ENCODE measurements at places on chromosomes 1 and 21.

GRCh38 chr1:29832936-29833335, 596.6 kb downstream of the PTPRU start:
- no peak for DNase-seq

DNA sequence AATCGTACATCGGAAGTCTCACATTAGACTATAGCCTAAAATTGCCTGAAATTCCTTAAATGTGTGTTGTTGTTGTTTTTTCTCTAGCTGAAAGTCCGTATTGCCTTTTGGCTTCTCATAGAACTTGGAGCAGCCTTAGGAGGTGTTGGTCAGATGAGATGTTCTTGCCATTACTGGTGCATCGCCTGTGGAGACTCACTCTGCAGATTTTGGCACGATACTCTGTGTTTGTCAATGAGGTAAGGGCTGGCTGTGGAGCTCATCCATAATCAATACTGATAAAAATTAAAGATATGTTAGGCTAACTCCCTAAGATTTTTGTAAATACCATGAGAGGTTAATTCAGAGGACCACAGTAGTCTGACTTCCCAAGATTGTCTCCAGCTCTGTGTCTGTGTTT, 28.9 kb downstream of the AGT start:
- no peak for DNase-seq

DNA sequence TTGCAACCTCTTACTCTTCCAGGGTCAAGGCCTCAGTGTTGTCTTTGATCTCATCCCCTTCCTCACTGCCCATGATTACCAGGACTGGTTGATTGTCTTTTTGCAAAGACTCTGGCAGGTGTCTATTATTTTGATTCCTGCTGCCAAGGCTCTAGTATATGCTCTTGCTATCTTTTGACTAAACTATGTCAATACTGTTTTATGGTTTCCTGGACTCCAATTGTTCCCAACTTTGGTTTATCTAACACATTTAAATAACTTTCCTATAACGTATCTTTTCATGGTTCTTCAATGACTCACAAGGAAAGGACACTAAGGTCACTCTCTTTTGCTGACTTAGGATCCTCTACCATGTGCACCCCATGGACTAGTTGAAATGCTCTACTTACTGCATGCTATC, 141.5 kb downstream of the PTPRC start:
- DNase-seq = no peak

GRCh38 chr1:112457241-112457640, 51.5 kb upstream of the WNT2B start:
- no peak for DNase-seq

- DNase-seq = no peak
Measured at GRCh38 chr1:44660176-44660575, 14.1 kb downstream of the TMEM53 start.

- DNase-seq = no peak
Measured at GRCh38 chr1:246383239-246383589, 123.9 kb downstream of the SMYD3 start.

DNA sequence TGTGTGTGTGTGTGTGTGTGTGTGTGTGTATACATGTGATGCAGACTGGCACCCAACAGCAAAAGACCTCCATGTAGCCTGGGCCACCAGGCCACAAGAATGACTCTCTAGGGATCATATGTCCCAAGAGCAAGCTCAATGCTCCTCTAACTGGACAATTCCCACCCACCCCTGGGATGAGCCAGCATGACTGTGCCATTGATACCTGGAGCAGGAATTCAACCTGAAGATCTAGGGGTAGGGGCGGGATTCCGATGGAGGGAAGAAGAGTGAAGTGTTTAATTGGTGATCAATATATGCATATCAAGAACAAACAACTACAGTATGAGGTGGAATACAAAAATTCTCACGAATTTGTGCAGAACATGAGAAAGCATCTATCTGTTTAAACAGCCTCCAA, 136.2 kb downstream of the PSMG1 start:
- DNase-seq = no peak

DNA sequence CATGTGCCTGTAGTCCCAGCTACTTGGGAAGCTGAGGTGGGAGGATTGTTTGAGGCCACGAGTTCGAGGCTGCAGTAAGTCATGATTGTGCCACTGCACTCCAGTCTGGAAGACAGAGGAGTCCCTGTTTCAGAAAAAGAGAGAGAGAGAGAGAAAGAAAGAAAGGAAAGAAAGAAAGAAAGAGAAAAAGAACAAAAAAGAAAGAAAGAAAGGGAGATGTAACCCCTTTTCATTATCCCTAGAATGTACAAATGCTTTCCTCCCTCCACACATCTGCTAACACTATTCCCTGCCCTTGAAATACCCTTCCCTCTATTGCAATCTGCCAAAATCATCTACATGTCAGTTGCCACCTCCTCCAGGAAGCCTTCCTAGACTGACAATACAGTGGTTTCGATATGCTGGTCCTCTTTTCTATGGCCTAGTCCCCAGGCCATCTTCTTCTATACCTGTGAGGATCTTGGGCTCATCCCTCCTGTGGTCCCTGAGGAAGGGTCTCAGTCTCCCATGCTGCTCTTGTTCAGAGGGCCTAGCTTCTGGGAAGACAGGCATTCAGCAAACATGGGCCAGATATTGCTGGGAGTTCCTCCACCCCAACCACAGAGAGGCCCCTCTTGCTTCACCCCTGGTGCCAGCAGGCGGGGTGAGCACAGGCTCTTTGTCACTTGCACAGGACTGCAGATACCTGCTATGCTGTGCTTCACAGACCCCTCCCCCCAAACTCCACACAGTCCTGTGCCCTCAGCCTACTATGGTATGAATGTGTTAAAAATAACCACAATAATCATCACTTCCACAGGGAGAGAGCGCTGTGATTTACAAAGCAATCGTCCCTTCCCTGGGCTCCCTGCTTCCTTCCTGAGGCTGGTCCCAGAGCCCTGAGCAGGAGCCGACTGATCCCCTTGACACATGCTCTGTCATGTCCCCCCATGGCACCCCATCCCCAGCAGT, 14.1 kb downstream of the ADGRB2 start:
- no peak for DNase-seq

GRCh38 chr1:154448331-154448811, 43.2 kb downstream of the IL6R start:
- DNase-seq = no peak

GRCh38 chr1:201191653-201192260, 1.1 kb downstream of the IGFN1 start:
- DNase-seq = no peak

DNA sequence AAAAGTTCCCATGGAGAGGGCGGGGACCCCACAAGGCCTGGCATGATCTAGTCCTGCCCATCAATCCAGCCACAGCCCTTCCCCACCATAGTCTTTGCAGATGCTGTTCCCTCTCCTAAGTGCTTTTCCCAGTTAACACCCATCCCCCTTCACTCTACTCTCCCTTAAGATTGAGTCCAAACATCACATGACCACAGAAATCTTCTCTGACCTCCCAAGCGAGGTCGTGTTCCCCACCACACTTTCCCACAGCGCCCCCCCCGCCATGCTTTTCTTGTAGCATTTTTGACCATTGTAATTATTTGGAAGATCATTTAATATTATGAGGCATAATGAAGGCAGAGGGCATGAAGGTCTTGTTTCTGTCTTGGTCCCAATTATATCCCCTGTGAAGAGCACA, 4.3 kb upstream of the HSPG2 start:
- no peak for DNase-seq

GRCh38 chr1:208139434-208140045, 104.6 kb downstream of the PLXNA2 start:
- no peak for DNase-seq

GRCh38 chr1:155529929-155530328, 32.7 kb downstream of the ASH1L start:
- DNase-seq = no peak

GRCh38 chr1:209770636-209771415, 13.5 kb downstream of the C1orf74 start:
- DNase-seq = no peak

GRCh38 chr1:87318056-87318650, 10.5 kb upstream of the LMO4 start:
- no peak for DNase-seq

DNA sequence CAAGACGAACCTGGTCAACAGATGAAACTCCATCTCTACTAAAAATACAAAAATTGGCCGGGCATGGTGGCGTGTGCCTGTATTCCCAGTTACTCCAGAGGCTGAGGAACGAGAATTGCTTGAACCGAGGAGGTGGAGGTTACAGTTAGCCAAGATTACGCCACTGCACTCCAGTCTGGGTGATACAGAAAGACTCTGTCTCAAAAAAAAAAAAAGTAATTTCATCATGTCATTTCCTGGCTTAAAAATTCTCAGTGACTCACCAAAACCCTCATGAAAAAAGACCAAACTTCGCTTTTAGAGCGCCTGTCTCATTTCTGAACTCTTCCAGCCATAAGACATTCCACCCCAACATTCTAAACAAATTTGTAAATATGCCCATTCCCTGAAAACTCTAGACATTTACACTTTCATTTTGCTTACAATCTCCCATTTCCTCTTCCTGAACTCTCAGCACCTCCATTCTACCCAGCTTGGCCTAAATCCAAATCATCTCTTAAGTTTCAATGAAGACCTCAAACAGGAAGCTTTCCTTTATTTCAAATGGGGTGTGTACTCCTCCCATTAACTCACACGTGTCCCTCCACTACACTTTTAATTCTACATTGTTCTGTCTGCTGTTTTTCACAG, 50.5 kb upstream of the PRRC2C start:
- DNase-seq = peak; percentile 28

GRCh38 chr1:210938416-210938925, 195.5 kb downstream of the KCNH1 start:
- DNase-seq = no peak

DNA sequence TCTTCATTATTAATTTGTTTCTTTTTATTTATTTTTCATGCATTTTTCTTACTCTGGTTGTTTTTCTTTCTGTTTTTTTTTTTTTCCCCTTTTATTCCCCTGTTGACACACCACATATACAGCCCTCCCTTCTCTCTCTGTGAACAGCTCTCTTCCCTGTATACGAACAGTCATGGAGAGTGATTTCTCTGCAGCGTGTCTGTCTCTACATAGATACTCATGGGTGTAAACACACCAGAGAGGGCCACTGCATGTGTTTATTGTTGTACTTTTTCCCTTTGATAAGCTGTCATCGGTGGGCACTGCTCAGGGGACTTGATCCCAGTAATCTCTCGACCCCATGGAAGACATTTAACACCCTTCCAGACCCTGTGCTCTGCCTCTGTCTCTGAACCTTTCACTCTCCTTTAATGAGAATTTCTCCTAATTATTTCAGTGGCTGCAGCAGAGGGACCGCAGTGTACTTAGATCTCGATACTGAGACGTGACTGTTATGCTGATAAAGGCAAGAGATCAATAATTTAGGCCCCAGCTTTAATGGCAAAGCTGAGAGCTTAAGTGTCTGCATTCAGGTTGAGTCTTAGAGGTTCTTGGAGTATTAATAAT, 113.1 kb downstream of the PBX1 start:
- no peak for DNase-seq

DNA sequence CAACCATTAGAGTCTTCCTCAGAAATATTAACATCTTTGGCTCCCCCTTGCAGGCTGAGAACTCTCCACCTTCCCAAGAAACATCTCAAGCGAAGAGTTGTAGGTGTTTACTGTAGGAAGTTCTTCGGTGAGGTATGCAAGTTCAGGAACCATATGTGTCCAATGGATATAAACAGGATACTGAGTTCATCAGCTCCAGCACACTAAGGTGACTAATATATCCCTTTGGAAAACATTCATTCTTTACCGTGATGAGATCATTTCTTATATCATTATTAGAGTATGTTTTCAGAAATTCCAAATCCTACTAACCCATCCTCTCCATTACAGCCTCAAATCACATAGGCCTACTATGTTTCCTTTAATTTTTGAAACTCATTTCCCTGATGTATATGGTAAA, 37.3 kb upstream of the PRMT6 start:
- DNase-seq = no peak

DNA sequence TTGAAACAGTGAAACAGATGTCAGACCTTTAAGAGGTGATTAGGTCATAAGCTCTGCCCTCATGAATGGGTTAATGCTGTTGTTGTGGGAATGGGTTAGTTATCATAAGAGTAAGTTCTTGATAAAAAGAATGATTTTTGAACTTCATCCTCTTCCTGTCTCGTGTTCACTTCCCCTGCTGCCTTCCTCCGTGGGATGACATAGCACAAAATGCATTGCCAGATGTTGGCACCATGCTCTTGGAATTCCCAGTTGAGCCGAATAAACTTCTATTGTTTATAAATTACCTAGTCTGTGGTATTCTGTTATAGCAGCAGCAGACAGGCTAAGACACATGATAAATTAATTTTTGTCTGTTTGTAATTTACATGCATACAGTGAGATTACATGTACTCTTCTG, 112.0 kb upstream of the LRRC7 start:
- no peak for DNase-seq

DNA sequence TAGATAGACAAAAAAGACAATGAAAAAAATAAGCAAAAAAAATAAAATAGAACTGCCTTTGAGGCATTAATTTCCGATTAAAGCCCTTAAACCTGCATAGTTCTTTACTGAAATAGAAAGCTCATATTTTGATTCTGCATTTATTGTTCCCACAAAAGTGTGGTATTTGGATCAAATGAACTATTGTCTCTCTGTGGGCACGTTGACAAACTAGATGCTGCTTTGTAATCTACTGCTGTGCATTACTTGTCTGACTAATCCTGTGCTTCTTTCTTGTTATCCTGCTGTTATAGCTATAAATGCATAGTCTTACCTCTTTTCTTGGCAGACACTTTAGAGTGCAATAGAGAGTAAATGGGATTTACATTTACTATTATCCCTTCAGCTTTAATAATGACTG, 31.4 kb upstream of the SLC35D1 start:
- DNase-seq = no peak

GRCh38 chr1:14944471-14944985, 209.0 kb upstream of the TMEM51 start:
- no peak for DNase-seq

DNA sequence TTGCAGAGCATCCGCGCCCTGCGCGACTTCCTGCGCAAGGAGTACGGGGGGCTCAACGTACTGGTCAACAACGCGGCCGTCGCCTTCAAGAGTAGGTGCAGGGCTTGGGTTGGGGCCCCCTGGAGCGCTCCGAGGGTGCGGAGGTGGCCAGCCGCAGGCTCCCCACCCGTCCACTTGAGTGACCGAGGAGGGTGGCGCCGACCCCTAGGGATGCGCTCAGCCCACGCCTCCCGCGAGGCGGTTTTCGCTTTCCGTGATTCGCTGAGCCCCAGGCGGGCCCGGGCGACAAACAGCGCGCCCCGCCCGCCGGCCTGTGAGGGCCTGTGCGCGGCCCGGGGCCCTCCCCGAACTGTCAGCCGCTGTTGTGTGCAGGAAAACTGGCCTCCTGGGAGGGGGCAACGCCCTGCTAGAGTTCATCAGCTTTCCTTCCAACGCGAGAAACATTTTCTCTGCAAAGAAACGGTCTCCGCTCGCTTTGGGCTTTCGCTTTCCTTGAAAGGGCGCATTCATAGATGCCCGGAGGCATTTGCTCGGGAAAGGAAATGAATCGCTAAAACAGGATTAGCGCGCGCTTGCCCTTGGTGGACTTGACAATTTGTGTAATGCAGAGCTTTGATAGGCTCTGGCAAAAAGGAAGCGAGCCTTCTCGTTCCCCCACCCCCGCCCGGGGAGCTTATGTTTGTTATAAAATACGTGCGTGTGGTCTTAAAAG, 668 bp downstream of the CBR3 start:
- DNase-seq = no peak

- DNase-seq = no peak
Measured at GRCh38 chr1:29631836-29632805, 395.8 kb downstream of the PTPRU start.
